ENCODE measurements at places on chromosomes 12 and 14.

- no peak for DNase-seq
Observed at GRCh38 chr12:6888360-6888759, 15.3 kb upstream of the SPSB2 start.

DNA sequence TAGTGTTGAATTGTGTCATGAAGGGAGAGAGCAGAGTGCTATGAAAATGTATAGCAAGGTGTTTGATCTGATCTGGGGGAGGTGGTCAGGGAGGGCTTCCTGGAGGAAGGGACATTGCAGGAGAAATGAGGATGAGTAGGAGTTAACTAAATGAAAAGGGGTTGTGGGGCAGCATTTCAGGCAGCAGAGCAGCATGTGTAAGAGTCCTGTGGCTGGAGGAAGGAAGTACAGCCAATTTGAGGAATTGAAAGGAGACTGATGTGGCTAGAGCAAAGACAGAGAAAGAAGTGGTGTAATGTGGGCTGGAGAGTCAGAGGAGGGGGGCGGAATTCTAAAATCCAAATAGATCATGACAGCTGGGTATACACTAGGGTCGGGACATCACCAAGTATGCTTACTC, 20.5 kb downstream of the NPC2 start:
- DNase-seq: no peak

GRCh38 chr12:109720152-109720856, 6.7 kb downstream of the FAM222A start:
- DNase-seq: no peak

GRCh38 chr14:30822080-30822571, 52.2 kb upstream of the COCH start:
- no peak for DNase-seq

GRCh38 chr14:94445003-94445402, 7.6 kb downstream of the SERPINA11 start:
- no peak for DNase-seq

DNA sequence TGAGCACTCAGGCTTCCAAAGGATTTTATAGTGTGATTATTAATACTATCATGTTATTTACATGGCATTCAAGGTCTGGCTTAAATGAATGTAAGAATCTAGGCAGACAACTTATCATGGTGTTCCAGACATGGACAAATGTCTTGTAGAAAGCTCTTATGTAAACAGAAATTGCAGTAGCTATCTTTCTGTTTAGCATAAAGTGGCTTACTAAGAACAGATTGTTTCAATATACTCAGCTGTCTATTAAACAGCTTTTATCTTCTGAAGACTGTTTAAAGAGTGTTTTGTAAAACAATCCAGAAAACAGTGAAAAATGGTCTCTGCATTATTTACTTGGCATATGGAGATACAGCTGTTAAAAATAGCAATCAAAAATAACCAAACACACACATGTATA, 1061.8 kb upstream of the SEL1L start:
- DNase-seq: no peak

DNA sequence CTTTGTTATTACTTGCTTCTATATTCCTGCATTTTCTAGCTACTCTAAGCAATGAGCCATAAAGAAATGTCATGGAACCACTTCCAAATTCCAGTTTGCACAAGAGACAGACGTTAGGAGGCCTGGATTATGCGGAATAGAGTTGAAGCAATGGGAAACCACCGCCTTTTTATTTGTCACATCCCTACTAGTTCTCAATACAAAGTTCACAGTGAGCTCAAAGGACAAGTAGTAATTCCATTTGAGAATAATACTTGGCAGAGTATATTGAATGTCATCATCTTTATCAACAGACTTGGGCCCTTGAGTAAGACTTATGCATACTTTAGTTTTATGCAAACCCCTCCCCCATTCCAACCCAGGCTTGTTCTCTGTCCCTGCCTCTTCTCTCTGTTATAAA, 3.7 kb upstream of the SLC15A5 start:
- DNase-seq: no peak

Measured in NCI-H524 treated with DMSO at 0.1 percent for 48 hours (cell line).